ENCODE measurements at places on chromosomes 6 and 20.

DNA sequence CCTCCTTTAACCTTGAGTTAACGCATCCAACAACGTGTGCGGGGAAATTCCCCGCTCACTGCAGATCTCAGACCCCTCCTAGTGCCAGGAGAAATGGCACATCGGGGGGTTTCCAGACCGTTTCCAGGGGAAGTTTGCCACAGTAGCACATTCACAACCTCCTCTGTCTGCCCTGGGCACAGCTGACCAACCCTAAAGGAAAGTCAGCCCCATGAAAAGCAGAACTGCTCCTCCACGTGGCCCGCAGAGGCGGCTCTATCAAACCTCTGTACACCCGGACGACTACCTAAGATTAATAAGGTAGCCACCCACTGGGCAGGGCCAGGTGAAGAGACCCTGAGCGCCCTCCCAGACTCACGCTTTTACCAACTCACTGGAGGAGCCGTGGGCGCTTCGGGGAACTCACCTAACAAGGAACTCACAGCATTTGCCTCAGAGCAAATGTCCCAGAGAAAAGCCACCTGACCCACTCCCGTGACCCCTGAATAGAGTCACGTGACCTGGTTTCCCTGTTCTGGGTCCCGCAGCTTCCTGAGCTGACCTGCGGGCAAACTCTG, 93.1 kb downstream of the PRND start:
- no peak for DNase-seq

DNA sequence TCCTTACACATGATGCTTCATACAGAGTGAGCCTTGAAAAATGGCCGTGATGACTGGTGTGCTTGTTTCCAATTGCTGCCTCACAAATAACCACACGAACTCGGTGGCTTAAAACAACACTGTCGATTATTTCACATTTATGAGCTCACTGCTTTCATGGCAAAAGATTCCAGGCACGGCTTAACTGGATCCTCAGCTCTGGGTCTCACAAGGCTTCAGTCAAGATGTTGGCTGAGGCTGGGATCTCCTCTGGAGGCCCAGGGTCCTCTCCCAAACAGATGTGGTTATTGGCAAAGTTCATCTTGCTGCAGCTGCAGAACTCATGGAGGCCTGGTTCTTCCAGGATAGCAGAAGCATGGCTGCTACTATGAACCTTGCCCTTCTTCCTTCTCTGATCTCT, 144.6 kb downstream of the TFAP2C start:
- no peak for DNase-seq

DNA sequence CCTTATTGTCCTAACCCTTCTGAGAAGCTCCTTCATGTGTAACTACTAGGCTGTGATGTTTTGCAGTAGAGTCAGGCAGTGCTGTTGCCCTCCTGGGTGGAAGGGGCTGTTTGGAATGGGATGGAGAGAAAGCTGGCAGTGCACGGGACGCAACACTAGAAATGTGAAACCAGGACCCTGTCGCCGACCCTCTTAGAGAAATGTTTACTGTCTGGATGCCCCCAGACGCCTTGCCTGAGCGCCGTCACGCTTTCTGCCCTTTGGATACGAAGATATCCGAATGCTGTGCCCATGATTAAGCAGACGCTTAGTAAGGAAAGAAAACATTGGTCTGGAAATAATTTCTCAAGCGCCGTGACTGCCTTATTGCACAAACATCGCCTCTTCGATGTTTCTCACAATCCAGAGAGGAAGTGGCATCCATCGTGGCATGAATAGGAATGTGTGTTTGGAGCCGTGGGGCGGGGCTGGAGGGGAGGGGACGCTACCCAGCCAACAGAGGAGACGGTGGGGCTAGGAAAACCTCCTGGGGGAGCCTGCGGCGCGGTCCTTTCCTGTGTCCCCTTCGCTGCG, 661 bp upstream of the PPP1R14C start:
- DNase-seq, result no peak

DNA sequence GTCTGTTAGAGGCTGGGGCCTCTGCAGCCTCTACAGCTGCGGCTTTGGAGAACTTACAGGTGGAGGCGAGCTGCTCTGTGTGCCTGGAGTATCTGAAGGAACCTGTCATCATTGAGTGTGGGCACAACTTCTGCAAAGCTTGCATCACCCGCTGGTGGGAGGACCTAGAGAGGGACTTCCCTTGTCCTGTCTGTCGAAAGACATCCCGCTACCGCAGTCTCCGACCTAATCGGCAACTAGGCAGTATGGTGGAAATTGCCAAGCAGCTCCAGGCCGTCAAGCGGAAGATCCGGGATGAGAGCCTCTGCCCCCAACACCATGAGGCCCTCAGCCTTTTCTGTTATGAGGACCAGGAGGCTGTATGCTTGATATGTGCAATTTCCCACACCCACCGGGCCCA, 2.6 kb downstream of the TRIM39 start:
- DNase-seq, result no peak

DNA sequence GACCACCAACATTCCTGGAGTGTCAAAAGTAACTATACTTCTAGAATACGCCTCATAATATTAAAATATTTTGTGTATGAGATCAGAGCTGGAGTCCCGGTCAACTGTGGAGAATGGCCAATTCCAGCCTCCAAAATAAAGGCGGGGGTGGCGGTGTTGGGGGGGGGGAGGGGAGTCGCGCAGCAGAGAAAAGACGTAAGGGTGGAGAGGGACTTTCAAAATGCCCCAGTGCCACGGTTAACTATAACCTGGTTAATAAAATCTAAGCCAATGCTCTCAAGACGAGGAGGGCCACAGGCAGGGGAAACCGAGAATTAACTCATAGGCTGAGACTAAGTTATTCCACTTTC, 1.3 kb downstream of the NUP153 start:
- DNase-seq, result no peak

DNA sequence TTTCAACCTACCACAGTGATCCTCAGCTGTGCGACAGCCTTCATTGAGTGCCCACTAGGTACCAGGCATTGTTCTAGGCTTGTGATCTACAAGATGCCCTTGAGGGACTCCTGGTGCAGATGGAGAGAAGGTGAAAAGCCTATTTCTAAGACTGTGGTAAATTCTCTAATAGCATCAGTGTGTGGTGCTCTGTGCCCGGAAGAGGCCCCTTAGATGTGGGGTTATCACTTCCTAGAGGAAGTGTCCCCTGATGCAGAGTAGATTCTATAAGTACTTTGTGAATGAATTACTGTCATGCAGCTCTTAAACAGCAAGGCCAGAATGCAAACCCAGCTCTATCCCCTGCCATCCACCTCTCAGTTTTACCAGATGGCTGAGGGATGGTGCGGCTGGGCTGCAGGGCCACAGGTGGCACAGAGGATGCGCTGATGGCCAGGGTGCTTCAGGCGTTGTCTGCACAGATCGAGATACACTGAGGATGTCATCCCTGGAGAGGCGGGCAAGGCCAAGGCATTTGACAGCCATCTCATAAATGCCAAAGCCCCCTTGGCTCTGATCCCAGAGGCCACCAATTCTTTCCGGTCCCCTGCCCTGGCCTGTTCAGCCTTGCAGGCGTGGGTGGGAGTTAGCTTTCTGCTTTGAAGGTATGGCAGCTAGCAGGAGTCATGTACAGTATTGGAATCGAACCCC, 96.7 kb downstream of the TOX2 start:
- no peak for DNase-seq

DNA sequence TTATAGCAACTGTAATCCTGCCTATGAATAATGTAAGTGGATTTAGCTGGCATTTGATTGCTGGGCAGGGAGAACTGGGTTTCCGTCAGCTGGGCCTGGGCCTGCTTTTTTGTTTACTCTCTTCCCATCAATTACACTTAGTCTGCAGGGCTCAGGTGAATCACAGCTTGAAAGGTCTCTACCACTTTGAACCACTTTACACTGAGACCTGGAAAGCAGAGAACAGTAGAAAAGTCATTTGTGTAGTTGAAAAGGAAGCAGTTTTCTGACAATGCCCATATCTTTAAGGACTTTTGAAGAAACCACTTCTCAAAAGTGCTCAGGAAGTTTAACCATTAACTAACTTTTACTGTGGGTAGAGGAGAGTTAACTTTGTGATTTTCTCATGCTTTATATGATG, 315.4 kb upstream of the SASH1 start:
- no peak for DNase-seq
